ENCODE measurements at places on chromosomes 4 and X.

- DNase-seq, result no peak
These were observed 94.6 kb downstream of the PPP3CA start for GRCh38 chr4:101252721-101253120.

GRCh38 chr4:4339504-4340085, 47.3 kb upstream of the NSG1 start:
- no peak for DNase-seq

DNA sequence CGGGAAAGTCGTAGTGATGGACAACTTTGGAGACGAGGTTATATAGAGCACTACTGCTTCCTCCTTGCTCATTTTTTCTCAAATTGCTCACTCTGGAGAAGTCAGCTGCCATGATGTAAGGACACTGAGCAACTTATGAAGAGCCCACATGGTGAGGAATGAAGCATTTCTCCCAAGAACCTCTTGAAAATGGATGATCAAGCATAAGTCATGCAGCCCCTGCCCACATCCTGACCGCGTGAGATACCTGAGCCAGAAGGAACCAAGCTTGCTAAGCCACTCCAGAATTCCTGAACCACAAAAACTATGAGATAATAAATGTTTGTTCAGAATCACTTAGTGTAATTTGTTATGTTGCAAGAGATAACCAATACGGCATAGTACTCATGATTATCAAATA, 42.8 kb downstream of the PDE5A start:
- DNase-seq, result no peak

DNA sequence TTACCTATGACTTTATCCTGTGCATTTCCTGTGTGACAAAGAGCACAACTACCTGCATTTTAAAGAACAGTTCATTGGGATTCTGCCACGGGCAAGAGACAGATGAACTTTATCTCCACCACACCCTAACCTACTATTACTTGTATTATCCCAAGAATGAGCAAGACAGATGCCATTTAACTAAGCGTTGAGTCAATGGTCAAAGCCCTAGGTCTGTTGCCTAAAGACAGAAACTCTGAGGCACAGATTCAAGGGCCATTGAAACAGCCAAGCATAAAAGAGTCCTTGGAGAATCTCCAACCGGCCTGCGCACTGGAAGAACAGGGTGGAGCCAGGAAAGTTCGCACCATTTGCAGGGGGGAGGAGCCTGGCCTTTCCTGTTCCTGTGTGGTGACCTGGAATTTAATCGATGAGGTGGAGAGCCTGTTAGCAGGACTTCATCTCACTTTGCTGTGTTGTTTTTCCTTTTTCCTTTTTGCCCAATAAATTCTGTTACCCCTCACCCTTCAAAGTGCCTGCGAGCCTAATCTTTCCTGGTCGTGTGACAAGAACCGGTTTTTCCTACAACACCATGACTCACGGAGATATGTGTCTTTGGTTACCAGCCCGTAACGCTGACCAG, 146.4 kb upstream of the DIAPH2 start:
- DNase-seq, result no peak

- no peak for DNase-seq
These were observed 78.4 kb downstream of the DRD5 start for GRCh38 chr4:9859810-9860209.

DNA sequence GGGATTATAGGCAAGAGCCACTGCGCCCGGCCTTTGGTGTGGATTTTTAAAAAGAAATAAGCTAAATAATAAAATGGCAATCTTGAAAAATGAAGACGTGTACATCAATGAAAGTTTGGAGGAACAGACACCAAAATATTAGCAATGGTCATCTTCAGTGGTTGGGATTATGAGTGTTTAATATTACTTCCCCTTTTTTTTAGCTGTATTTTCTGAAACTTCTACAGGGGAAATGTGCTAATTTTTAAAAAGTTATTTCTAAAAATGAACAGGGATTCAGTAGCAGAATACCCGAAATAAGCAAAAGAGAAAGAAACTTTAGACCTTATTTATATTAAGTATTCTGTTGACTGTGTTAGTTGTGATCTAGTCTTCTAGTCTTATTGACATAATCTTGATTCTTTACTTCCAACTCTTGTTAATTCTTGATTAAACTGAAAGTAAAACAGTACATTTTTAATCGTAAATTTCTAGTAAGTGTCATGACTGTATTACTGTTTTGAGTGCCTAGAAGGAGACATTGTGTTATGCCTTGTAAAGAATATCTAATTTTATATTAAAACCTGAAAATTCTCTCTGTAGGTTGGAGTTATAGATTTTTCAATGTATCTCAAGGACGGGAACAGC, 51.3 kb downstream of the RUFY3 start:
- DNase-seq, result no peak

All from stimulated activated CD8-positive, alpha-beta memory T cell treated with anti-CD3 and anti-CD28 coated beads, Interleukin-4, amount 100 ng/mL, for 24 hours (primary cell).